ENCODE measurements at places on chromosomes 1 and 21.

GRCh38 chr1:227437495-227438008, 119.3 kb upstream of the CDC42BPA start:
- no peak for DNase-seq

DNA sequence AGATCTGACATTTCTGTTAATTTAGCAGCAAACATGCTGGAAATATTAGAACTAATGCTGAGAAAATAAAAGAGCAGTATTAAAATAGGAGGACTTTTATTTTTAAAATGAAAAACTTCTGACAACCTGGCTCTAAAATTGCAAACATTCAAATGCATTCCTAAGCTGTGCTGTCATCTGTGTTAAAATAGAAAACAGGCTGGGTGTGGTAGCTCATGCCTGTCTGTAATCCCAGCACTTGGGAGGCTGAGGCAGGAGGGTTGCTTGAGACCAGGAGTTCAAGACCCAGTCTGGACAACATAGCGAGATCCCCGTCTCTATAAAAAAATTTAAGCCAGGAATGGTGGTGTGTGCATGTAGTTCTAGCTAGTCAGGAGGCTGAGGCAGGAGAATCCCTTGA, 44.6 kb downstream of the MIGA1 start:
- no peak for DNase-seq

- peak; percentile 65 for DNase-seq
Observed at GRCh38 chr1:44631647-44632539, 42.4 kb downstream of the TMEM53 start.

GRCh38 chr1:166066107-166066506, 100.7 kb downstream of the FAM78B start:
- no peak for DNase-seq

- DNase-seq: peak; percentile 20
Observed at GRCh38 chr1:78005755-78006154, 1.0 kb downstream of the DNAJB4 start.

DNA sequence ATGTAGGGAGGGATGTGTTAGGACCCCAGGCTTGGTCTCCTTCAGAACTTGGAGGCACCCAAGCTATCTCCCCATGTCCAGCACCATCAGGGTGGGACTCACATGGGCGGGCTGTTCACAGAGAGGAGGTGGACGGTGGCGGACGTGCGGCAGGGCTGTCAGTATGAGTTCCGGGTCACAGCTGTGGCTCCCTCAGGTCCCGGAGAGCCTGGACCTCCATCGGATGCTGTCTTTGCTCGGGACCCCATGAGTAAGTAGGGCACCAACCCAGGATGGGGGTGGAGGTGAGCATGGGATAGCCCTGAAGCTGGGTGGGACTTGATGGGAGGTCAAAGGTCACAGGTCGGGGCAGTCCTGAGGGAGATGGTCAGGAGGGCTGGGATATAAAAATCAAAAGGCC, 27.8 kb downstream of the IGFN1 start:
- no peak for DNase-seq

DNA sequence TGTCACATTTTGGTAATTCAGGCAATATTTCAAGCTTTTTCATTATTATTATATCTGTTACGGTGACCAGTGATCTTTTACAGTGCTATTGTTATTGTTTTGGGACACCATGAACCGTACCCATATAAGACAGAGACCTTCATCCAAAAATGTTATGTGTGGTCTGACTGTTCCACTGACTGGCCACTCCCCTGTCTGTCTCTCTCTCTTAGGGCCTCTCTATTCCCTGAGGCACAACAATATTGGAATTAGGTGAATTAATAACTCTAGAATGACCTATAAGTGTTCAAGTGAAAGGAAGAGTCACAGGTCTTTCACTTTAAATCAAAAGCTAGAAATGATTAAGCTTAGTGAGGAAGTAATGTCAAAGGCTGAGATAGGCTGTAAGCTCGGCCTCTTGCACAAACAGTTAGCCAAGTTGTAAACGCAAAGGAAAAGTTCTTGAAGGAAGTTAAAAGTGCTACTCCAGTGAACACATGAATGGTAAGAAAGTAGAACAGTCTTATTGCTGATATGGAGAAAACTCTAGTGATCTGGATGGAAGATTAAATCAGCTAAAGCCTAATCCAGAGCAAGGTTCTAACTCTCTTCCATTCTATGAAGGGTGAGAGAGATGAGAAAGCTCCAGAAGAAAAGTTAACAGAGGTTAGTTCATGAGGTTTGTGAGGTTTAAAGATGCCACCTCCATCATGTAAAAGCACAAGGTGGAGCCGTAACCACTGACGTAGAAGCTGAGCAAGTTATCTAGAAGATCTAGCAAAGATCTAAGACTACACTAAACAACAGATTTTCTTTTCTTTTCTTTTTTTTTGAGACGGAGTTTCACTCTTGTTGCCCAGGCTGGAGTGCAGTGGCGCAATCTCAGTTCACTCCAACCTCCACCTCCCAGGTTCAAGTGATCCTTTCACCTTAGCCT, 19.7 kb upstream of the DIPK1A start:
- DNase-seq: no peak

DNA sequence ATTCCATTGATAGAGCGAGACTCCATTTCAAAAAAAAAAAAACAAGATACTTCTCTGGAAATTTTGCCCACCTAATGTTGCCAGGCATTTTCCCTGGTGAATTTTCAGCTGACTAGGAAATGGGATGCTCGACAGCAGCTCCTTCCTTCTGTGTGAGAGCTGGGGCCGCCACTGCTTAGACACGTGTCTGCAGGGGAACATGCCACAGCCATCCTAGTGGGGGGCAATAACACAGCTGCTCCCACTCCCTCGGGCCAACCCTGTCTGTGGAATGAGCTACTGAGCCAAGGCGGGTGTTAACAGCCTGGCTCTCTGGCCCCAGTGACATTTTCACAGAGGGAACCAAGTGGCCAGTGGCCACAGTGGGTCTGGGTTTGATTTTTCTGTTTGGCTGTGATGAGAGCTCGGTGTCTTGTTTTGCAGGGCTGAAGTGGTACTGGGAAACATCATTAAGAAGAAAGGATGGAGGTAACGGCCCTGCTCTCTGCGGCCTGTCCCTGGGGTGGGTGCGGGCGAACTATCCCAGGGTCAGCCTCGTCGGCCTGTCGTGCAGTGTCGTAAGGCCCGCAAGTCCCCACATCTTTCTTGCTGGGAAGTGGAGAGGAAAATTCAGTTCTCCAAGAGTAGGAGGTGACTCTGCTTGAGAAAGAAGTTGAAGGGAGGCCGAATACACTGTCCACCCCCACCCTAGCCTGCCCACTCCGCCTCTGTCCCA, 39.2 kb downstream of the KCNAB2 start:
- no peak for DNase-seq

GRCh38 chr21:42921927-42922326, 3.5 kb downstream of the ERVH48-1 start:
- DNase-seq: no peak

Data from NCI-H1048 (cell line).